ENCODE measurements at places on chromosomes 12 and 14.

DNA sequence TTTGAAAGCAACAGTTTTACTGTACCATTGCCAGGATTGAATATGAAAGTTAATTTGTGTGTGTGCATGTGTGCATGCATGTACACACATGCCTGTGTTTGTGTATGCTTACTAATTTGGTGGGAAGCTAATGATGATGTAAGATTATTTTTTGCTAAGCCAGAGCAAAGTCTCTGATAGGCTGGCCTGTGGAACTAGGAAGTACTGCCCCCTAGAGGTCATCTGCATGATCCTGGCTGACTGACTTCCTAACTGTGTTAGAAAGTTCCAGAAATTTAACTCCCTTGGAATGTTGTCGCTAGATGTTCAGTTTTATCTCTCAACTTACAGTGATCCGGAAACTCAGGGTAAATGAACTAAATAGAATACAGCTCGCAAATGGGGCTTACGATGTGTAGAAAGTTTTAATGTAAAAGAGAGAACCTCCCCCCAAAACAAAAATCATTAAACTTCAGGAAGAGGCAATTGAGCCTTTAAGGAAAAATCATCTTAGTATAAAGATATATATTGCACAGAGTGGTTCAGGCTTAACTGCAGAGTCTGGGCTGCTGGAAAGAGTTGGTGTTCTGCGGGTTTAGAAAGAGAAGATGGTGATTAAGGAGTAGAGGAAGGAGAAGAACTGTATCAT, 34.3 kb upstream of the SLC38A1 start:
- DNase-seq = no peak

DNA sequence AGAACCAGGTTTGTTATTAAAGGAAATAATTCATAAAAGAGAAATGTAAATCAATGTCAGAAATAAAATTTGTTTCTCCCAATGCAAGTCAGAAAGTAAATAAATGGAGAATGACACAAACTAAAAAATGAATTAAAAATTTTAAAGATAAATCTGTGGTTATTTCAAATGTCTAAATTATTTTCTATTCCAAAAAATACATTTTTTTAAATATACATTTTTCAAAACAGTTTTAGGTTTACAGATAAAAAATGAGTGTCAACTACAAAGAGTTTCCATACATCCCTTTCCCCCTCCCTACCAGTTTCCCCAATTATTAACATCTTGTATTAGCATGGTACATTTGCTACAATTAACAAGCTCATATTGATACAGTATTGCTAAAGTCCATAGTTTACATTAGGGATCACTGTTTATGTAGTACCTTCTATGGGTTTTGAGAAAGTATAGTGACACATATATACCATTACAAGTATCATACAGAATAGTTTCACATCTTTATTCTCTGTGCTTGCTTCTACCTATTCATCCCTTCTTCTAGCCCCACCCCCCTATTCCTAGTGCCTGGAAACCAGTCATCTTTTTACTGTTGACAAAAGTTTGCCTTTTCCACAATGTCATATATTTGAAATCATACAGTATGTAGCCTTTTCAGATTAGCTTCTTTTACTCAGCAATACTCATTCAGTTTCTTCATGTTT, 104.2 kb downstream of the RALGAPA1 start:
- DNase-seq = no peak

GRCh38 chr12:130832561-130833209, 6.4 kb downstream of the STX2 start:
- no peak for DNase-seq

DNA sequence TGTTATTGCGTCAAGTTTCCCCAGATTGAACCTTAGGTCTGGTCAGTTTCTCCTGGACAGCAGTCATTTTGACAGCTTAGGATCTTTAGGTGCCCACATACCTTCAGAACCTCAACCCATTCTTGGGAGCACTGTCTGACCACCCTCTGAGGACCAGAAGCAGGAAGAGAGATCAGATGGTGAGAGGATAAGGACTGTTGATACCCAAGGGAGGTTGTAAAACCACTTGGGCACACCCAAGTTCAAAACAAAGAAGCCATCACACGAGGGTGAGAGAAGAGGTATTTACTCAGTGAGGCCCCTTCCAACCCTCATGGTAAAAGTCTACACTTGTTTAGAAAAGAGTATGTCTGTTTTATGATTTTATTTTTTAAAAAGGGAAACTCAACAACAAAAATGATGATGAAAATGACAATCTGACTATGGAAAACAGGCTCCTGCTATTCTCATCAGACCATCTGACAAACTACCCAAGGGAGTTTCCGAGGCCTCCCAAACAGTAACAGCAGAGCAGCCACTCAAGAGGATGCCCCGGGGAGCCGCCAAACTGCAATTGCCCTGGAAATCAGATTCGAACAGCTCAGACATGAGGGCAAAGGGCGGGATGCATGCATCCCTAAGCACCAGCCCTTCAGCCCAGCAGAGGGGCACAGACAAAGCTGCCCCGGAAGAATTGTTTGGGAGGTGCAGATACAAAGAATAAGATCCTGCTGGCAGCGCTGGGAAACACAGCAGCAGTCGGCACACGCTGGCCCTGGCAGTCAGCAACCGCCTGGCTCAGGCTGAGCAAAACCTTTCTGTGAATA, 162.6 kb upstream of the PLEKHG7 start:
- no peak for DNase-seq

- no peak for DNase-seq
Observed at GRCh38 chr12:77294016-77294415, 228.6 kb upstream of the E2F7 start.

DNA sequence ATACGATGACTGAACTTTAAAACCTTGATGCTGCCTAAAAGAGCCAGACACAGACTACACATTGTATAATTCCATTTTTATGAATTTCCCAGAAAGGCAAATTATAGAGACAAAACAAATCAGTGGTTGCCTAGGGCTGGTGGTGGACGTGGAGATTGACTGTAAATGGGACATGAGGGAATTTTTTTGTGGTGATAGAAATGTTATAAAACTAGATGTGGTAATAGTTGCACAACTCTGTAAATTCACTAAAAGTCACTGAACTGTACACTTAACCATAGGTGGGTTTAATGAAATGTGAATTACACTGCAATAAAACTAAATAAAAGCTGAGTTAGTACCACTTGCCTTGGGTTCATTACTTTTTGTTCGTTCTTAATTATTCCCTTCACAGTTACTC, 72.1 kb downstream of the PLEKHA5 start:
- DNase-seq = no peak

GRCh38 chr14:101991352-101991751, 27.0 kb downstream of the DYNC1H1 start:
- no peak for DNase-seq

GRCh38 chr12:127984386-127985055, 282.4 kb upstream of the TMEM132C start:
- DNase-seq = no peak

- DNase-seq = no peak
Observed at GRCh38 chr12:108218921-108219320, 89.8 kb downstream of the WSCD2 start.

- DNase-seq = peak; percentile 84
Observed at GRCh38 chr14:94062344-94062940, 18.6 kb downstream of the DDX24 start.

GRCh38 chr12:103773109-103773910, 67.7 kb downstream of the NT5DC3 start:
- no peak for DNase-seq

DNA sequence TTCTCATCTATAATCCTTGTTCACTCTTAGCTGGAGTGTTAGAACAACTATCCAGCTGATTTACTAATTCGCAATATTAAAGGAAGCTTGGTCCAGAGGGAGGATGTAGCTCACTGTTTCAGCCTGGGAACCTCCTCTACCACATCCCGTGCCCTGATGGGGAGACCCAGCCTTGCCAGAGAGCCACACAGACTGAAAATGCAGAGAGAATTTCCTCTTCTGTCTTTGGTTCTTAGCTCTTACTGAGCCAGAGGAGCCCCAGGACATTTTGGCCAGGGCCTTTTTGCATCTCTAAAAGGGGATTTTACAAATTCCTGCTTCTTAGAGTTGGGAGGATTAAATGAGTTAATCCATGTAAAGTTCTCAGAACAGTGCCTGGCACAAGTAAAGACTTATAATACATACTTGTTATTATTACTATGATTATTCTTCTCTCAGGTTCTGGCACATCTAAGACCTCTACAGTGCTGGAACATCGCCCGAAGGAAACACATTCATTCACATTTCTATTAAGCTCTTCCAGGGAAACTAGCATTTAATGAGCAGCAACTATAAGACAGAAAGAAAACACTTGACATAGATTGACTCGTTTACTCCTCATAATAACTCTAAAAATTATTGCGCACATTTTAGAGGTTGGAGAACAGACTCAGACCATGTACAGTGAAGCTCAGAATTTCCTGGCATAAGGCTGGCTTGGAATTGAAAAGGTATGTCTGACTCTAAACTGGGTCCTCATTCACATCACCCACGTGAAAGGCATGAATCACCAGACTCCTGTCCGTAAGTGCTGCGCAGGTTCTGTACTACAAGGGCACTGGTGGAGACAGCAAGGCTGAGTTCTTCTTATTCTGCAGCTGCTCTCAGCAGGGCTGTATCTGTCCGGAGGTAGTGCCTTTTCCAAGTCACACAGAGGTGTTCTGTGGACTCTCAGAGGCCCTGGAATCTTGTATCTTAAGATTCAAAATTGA, 27.8 kb upstream of the AEBP2 start:
- no peak for DNase-seq

GRCh38 chr12:130164936-130165335, 2.7 kb downstream of the FZD10 start:
- DNase-seq = peak; percentile 16

GRCh38 chr14:53011053-53011462, 60.2 kb upstream of the FERMT2 start:
- DNase-seq = peak; percentile 79

GRCh38 chr14:55706893-55707292, 126.9 kb downstream of the KTN1 start:
- DNase-seq = no peak

GRCh38 chr12:121957861-121958515, 39.6 kb downstream of the CFAP251 start:
- no peak for DNase-seq

GRCh38 chr14:28407996-28408395, 358.6 kb upstream of the FOXG1 start:
- DNase-seq = no peak

DNA sequence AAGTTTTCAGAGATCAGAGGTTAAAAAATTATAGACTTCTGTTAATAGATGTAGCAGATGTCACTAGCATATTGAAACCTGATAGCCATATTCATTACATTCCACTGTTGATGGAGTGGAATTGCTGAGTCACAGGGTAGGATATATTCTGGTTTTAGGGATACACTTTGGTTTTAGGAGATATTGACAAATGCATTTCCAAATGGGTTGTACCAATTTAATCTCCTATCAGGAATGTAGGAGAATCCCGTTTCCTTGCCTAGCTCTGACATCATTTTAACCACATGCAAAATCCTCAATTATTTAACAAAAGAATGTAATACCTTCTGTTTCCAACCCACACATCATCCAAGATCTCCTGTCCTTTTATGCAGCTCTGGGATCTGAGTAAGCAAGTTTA, 30.7 kb upstream of the ESR2 start:
- DNase-seq = no peak

DNA sequence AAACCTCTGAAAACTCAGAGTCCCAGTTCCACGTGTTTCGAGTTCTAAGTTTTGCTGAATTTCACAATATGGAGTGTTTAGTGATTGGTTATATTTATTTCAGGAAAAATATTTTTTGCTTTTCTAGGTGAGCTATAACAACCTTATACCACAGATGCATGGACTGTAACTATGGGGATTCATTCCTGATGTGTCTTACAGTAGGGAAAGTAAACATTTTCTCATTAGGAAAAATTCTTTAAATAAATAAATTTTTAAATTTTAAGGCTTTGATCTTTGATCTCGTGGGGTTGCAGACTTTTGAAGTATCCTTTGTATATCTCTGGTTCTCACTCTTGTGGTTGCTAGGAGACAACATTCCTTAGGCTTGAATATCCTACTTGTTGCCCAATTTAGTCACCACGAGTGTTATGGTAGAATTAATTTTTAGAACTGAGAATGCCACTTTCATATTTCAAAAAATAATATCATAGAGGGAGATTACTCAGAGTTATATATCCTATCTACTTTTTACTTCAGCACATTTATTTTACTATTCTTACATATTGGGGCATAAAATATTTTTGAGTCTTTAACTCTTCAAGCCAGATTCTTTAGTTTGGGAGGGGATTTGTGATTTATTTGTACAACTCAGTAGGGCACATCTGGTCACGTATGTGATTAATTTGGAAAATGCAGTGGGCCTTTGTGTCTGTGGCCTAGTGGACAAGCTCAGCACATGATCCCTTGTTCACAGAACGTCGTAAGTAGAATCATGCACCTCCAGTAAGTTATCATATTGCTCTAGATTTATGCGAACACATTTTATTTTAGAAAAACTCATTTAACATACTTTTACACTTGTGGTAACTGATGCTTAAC, 224.0 kb downstream of the TTC6 start:
- DNase-seq = no peak

GRCh38 chr14:99561864-99562263, 42.1 kb downstream of the CCDC85C start:
- DNase-seq = no peak

DNA sequence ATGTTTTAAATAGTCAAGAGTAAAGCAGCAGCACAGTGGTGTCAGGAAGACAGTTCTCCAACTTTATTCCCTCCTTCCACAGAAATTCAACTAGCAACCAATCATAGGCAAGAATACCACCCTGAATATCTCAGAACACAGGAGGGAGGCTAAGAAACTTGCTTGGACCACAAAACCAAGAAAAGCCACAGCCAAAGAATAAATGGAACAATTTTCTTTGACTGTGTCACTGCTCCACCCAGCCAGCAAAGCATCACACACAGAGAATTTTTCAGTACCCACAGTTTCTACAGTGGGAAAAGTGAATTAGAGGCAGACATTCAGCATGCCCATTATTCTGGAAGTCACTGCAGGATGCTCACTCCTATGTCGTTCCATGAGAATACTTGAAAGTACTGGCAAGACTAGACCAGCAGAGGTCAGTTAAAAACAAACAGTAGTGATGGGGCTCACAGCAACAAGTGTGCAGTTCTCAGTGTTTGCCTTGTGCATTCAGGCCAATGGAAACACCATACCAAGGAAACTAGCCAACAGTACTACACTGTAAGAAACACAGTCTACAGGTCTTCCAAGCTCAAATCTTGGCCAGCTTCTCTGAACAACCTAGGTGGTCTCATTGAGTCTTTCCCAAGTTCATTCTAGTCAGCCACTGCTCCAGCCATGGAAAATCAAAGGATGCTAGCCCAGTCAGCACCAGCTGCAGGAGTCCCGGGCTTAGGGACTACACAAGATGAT, 56.8 kb upstream of the FOXG1 start:
- no peak for DNase-seq

- DNase-seq = no peak
Observed at GRCh38 chr12:116303066-116303465, 25.6 kb upstream of the MED13L start.
